ENCODE measurements at places on chromosomes 7 and 10. TPM values are rescaled to one million over a fixed set of nuclear protein-coding genes. Genes with fewer than 3 reads are reported as not detected.

The MOGAT3 gene
- not detected for polyA plus RNA-seq

DNA sequence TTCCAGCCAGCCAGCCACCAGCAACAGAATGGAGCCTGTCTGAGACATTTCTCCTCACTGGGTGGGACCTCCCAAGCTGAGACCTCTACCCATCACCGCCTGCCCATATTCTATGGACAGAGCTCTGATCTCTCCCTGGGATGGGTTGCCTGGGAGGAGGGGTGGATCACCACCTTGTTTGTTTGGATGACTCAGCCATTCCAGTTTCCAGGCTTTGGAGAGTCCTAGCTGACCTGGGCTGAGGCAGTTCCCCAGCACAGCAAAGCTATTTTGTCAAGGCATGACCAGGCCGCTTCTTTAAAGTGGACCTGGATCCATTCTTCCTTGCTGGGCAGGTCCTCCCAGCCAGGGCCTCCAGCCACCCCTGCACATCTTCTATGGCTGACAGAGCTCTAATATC is 982.3 kb downstream of the DNAJB9 start:
- H3K4me3 ChIP-seq, result no peak overlapping the region
- H3K27me3 ChIP-seq, result no peaks in the 10 kb centered on the region
- no peaks in the 10 kb centered on the region for H3K36me3 ChIP-seq
- no peaks in the 10 kb centered on the region for H3K4me1 ChIP-seq
- H3K27ac ChIP-seq, result no peak overlapping the region
- DNase-seq, result no peak

DNA sequence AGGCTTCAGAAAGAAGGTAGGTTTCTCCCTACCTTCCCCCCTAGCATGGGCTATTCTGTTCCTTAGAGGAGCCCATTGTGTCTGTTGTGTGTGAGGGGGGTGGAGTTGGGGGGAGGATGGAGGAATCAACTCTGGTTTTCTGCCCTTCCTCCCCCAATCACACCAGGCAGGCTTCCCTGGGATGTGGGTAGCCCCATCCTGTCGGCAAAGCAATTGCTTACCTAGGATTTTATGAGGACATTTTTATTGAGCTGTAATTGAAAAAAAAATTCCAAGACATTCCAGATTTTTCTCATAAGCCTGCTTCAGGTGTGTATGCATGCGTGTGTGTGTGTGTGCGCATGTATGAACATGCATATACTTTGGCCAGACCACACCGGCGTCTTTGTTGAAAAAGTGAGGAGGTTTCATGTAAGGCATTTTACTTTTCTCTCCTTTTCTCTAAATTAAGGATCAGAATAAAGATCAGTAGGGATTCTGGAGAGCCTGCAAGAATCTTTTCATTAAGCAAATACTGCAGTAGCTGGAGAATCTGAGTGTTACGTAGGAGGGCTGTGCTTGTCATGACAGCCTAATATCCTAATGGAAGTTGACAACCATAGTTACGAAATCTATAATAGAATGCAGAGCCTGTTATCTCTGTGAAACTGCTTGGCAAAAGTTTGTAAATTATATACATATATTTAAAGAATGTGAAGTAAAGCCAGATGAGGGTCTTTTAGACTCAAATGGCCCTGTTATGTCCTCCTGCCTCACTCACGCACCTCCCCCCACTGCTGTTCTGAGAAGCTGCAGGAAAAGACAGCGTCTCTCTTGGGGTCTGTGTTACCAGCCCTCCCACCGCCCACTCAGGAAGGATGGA is 27.3 kb upstream of the SAMD8 start:
- no peaks in the 10 kb centered on the region for H3K4me1 ChIP-seq
- H3K36me3 ChIP-seq, result no peaks in the 10 kb centered on the region
- no peak overlapping the region for H3K27ac ChIP-seq
- no peak overlapping the region for H3K4me3 ChIP-seq

The LIPJ gene
- not detected for polyA plus RNA-seq

The NRCAM gene
- 2.2 TPM for polyA plus RNA-seq

- no peaks in the 10 kb centered on the region for H3K36me3 ChIP-seq
- H3K27ac ChIP-seq, result no peak overlapping the region
- H3K4me3 ChIP-seq, result no peak overlapping the region
- H3K27me3 ChIP-seq, result no peaks in the 10 kb centered on the region
- no peak for DNase-seq
- no peaks in the 10 kb centered on the region for H3K4me1 ChIP-seq
Observed at GRCh38 chr10:11227103-11227502, 209.4 kb downstream of the CELF2 start.

DNA sequence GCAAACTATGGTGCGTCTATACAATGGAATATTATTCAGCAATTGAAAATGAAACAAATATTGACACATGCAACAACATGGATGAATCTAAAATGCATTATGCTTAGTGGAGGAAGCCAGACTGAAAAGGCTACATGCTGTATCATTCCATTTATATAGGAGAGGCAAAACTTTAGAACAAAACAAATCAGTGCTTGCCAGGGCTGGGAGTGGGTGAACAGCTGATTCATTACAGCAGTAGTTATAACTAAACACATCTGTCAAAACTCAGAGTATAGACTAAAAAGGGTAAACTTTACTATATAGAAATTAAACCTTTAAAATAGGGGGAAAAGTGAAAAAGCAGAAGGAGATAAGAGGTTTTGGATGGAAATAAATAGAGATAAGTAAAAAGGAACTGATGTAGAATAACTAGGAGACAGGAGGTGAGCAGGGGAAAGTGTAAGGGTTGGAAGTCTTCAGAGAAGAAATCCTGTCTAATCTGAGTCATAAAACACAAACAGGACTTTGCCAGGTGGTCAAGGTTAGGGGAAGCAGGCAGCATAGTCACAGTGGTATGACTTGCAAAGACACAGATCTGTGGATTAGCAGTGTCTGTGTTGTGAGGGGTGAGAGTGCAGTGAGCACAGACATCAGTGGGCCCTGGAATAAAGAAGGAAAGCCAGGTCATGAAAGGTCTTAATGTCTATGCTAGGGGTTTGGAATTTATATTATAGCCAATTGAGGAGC is 349.8 kb downstream of the PHTF2 start:
- no peak overlapping the region for H3K27ac ChIP-seq
- H3K4me1 ChIP-seq, result peaks cover 15% of the 10 kb centered on the region
- no peak overlapping the region for H3K4me3 ChIP-seq
- H3K27me3 ChIP-seq, result no peaks in the 10 kb centered on the region
- peak; percentile 25 for DNase-seq

DNA sequence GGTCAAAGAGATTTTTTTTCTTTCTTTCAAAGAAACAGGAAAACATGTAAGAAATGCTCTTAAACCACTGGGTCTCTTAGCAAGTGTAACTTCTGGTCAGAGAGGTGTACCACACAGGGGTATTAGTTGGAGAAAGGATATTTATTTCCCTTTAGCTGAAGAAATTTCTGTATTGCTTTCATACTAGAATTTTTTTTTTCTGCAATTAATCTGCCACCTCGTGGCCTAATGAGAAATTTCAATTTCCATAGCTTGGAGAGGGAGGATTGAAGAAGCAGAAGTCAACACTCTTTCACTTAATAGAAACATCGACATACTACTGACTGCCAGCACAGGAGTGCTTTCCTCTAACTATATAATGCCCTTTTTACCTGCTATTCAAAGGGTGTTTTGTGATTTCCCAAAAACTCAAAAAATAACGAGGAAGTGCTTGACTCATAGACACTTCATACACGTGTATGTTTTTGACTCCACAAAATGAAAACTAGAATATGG is 177.6 kb upstream of the NAMPT start:
- H3K4me1 ChIP-seq, result no peaks in the 10 kb centered on the region
- H3K4me3 ChIP-seq, result no peak overlapping the region
- DNase-seq, result peak; percentile 70
- H3K36me3 ChIP-seq, result no peaks in the 10 kb centered on the region
- no peaks in the 10 kb centered on the region for H3K27me3 ChIP-seq

- no peak overlapping the region for H3K27ac ChIP-seq
- H3K36me3 ChIP-seq, result no peaks in the 10 kb centered on the region
- peaks cover 21% of the 10 kb centered on the region for H3K4me1 ChIP-seq
- DNase-seq, result no peak
Observed at GRCh38 chr10:35452171-35452570, 115.9 kb downstream of the CCNY start.

DNA sequence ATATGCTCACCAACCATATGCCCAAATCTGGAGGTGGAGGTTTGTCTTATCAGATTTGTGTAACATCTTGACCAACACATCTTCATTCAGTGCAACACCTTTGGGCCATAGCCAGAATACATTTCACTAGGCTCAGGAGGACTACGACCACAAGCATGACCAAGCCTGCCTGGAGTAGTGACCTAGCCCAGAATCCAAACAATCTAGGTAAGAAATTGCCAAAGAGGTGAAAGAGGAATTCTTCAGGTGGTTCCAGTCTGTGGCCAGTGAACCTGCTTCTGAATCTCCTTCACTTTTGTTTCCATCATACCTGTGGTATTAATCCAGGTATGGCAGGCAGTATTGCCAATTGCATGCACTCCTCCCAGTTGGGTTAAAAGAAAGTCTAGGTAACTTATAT is 112.8 kb upstream of the RAB18 start:
- no peaks in the 10 kb centered on the region for H3K4me1 ChIP-seq
- no peak overlapping the region for H3K27ac ChIP-seq
- no peak overlapping the region for H3K4me3 ChIP-seq
- no peaks in the 10 kb centered on the region for H3K27me3 ChIP-seq

- DNase-seq, result no peak
- H3K4me3 ChIP-seq, result no peak overlapping the region
- peaks cover 16% of the 10 kb centered on the region for H3K4me1 ChIP-seq
- no peak overlapping the region for H3K27ac ChIP-seq
- peaks cover 4% of the 10 kb centered on the region for H3K36me3 ChIP-seq
Observed at GRCh38 chr7:92622030-92622429, 31.8 kb upstream of the FAM133B start.

- no peak overlapping the region for H3K4me3 ChIP-seq
- no peaks in the 10 kb centered on the region for H3K36me3 ChIP-seq
- no peaks in the 10 kb centered on the region for H3K27me3 ChIP-seq
- no peak for DNase-seq
- no peak overlapping the region for H3K27ac ChIP-seq
Observed at GRCh38 chr7:8500286-8500685, 66.9 kb downstream of the NXPH1 start.

GRCh38 chr10:29962166-29962850 is 97.1 kb downstream of the JCAD start:
- no peak overlapping the region for H3K4me3 ChIP-seq
- no peak for DNase-seq
- peaks cover 4% of the 10 kb centered on the region for H3K4me1 ChIP-seq
- no peaks in the 10 kb centered on the region for H3K36me3 ChIP-seq
- no peaks in the 10 kb centered on the region for H3K27me3 ChIP-seq
- H3K27ac ChIP-seq, result no peak overlapping the region

- H3K36me3 ChIP-seq, result no peaks in the 10 kb centered on the region
- no peak overlapping the region for H3K27ac ChIP-seq
- no peaks in the 10 kb centered on the region for H3K4me1 ChIP-seq
- no peak overlapping the region for H3K4me3 ChIP-seq
- DNase-seq, result no peak
- H3K27me3 ChIP-seq, result no peaks in the 10 kb centered on the region
Observed at GRCh38 chr7:11950281-11950680, 118.3 kb upstream of the THSD7A start.

DNA sequence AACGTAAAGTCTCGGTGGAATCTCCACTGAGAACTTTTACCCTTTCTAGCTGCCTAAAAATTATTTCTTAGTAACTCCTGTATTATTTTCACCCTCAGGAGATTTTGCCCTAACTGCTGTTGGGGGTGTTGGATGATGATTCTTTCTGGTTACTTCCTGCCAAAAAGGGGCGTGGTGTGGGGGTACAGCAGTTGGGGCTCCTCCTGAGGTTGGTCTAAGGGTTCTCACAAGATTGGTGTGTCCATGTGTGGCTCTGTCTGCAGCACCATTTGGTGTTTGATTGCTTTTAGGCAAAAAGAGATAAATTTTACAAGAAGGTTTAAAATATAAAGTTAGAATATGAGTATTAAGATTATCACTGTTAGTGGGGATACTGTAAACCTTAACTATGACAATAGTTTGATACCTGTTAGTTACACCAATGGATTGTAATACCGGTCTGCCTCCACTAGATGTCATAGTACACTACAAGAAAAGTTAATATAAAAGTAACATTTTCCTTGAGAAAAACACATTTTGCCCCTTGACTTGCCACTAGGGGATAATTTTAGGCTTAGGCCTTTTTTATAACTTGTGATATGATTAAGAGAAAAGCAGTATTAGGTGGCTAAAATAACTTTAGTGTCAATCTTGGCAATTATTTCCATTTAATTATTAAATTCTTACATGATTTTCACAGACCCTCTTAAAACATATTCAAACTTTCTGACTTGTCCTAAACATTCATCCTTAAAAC is 928.7 kb downstream of the IPMK start:
- DNase-seq, result peak; percentile 29
- no peaks in the 10 kb centered on the region for H3K36me3 ChIP-seq
- H3K4me1 ChIP-seq, result no peaks in the 10 kb centered on the region

GRCh38 chr7:152587366-152587765 is 88.6 kb downstream of the XRCC2 start:
- peak; percentile 48 for DNase-seq
- H3K27me3 ChIP-seq, result no peaks in the 10 kb centered on the region
- H3K4me3 ChIP-seq, result no peak overlapping the region
- H3K4me1 ChIP-seq, result no peaks in the 10 kb centered on the region
- no peaks in the 10 kb centered on the region for H3K36me3 ChIP-seq
- no peak overlapping the region for H3K27ac ChIP-seq

GRCh38 chr7:88310956-88311674 is 4.4 kb upstream of the STEAP4 start:
- H3K27ac ChIP-seq, result no peak overlapping the region
- H3K4me3 ChIP-seq, result no peak overlapping the region
- H3K27me3 ChIP-seq, result no peaks in the 10 kb centered on the region
- no peaks in the 10 kb centered on the region for H3K4me1 ChIP-seq
- H3K36me3 ChIP-seq, result no peaks in the 10 kb centered on the region

The CYP2C18 gene
- polyA plus RNA-seq, result 0.02 TPM

- no peaks in the 10 kb centered on the region for H3K36me3 ChIP-seq
- DNase-seq, result no peak
- peaks cover 13% of the 10 kb centered on the region for H3K27me3 ChIP-seq
Observed at GRCh38 chr7:1409555-1409954, 49.7 kb downstream of the MICALL2 start.

DNA sequence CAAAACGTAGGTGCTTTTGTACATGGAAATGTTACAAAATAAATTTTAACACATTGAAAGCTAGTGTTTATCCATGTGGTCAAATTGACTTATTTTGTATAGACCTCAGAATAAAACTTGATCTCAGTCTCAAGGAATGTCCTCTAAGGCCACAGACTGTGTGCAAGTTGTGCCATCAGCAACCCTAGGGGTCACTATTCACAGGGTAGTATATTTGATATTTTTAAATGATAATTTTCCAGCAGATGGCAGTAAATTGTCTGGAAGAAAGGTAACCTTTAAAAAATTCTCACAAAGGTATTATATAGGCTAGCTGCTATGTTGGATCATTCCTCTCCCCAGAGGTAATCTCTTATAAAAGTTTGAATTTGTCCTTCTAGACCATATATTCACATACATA is 12.9 kb upstream of the SNX10 start:
- DNase-seq, result peak; percentile 2
- H3K27me3 ChIP-seq, result no peaks in the 10 kb centered on the region
- no peaks in the 10 kb centered on the region for H3K36me3 ChIP-seq
- no peak overlapping the region for H3K4me3 ChIP-seq
- no peaks in the 10 kb centered on the region for H3K4me1 ChIP-seq
- no peak overlapping the region for H3K27ac ChIP-seq

The GRB10 gene
- polyA plus RNA-seq, result 11.1 TPM

- DNase-seq, result no peak
- no peaks in the 10 kb centered on the region for H3K27me3 ChIP-seq
- H3K4me1 ChIP-seq, result no peaks in the 10 kb centered on the region
- no peak overlapping the region for H3K4me3 ChIP-seq
- no peaks in the 10 kb centered on the region for H3K36me3 ChIP-seq
Observed at GRCh38 chr7:159075563-159076238, 69.0 kb downstream of the VIPR2 start.

The GIMAP1 gene
- polyA plus RNA-seq, result not detected
